ENCODE measurements at places on chromosomes 5 and 9.

DNA sequence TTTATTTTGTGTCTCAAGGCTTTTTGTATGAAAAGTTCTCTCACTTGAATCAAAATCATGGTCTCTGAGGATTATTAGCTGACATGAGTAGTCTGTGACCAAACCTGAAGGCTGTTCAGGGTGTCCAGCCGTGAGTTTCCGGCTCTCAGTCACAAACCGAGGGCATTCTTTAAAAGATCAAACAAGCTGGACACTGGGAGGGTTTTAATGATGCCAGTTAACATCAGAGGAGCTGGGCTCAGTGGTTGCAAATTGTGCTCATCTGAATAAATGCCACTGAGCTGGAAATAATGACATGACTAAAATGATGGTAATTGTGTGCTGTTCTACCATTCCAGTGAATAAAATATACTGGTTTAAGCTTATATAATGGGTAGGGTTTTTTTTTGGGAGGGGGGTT is 153.1 kb downstream of the FOCAD start:
- no peak for DNase-seq

DNA sequence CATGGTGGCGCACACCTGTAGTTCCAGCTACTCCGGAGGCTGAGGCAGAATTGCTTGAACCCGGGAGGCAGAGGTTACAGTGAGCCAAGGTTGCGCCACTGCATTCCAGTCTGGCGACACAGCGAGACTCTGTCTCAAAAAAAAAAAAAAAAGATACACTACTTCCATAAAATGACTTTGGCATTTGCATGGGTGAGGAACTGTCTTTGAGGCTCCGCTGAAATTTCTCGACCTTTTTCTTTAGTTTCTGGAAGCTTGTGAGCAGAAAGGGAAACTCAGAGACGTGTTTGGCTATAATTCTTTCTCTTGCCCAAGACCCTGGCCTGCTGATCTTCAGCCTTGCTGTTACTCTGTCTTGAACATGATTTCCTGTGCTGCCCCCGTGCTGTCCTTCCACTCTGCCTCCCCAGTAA is 37.3 kb downstream of the SPIN1 start:
- DNase-seq, result no peak

DNA sequence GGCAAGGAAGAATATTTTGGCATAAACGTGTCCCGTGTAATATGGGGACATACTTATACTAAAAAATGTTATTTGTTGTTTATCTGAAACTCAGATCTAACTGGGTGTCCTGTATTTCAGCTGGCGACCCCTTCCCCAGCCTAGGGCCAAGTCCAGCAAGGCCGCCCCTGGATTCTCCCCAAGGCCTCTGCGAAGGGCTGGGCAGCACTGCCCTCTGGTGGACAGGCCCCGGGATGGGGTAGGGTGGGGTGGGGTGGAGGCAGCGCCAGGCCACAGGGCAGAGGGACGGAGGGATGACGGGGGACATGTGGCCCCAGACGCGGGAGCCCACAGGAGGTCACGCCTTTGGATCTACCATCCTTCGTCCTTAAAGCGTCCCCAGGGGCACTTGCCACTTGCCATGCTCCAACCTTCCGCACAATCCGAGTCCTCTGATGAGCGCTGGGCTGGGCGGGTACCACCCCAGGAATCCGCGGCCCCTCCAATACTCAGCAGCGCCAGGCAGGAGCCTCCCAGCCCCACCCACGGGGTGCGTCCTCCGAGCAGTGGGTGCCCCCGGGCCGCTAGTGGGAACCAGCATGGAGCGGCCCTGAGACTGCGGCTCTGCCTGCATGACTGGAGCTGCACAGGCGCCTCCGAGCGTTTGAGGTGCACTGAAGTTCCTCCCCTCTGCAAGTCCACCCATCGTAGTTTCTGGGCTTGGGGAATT is 7.1 kb upstream of the AGPAT2 start:
- no peak for DNase-seq

DNA sequence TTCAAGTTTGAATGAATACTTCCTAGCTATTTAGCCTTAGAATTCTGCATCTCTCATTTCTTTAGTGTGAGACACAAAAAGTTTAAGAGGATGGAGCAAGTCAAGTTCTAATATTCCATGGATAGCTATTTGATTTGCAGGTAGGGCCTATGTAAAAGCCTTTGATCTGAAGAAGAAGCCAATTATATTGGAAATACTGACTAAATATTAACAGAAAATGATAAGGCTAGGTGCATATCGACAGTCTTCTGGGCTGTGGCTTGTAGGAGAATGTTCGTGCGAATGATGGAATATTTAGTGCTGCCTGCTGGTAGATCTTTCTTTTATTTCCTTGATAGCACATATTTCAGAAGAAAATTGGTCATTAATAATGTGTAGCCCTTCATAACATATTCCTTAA is at the start of gene LECT2:
LECT2 (minus strand) TSS at position 85 of the 400 bp plus-strand sequence. CDS start 150 bp downstream, outside the sequence.
- no peak for DNase-seq

DNA sequence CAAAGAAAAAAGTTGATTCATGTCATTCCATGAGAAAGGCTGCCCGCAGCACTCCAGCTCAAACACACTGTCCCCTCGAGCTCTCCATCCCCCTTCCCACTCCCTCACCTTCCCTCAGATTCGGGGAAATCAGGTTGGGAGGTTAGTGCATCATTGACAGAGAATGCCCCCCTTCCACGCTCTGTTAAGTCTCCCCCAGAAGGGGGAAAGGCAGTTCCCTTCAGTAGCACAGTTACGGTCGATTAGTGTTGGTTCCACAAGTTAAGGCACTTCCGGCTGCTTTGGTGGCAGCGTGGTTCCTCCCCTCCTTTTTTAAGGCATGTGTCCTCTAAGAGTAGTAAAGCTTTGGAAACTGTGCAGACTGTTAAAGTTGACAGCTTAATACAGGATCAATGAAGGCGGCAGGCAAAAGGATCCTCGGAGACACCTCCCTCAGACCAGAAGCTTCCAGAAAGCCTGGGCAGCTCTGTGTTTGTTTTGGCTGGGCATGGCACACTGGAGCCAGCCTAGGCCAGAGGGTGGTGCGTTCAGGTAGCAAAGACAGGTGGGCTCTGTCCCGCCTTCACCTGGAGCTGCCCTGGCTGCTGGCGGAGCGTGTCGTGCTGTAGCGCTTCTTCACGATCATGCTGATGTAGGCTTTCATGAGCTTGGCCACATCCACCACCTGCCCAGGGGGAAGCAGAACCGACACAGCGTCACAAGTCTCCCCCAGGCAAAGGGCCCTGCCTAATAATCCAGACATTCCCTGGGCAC is 49.5 kb upstream of the RETREG1 start:
- no peak for DNase-seq

- DNase-seq, result no peak
Observed at GRCh38 chr9:36721846-36722588, 149.3 kb downstream of the MELK start.

- DNase-seq, result no peak
Observed at GRCh38 chr9:130387905-130388304, 56.9 kb upstream of the ASS1 start.

DNA sequence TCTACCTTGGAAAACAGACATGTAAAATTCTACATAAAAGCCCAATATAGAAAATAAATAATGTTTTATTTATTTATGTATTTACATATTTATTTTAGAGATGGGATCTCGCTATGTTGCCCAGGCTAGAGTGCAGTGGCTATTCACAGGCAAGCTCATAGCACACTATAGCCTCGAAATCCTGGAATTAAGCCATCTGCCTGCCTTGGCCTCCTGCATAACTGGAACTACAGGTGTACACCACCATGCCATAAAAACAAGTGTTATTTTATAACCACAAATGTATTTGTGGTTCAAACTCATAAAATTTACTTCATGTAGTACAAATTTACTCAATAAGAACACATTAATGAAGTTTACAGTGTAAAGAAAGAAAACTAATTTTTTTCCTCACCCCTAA is 7.0 kb upstream of the RFK start:
- no peak for DNase-seq

GRCh38 chr9:114006931-114007691 is 71.0 kb downstream of the AMBP start:
- no peak for DNase-seq

DNA sequence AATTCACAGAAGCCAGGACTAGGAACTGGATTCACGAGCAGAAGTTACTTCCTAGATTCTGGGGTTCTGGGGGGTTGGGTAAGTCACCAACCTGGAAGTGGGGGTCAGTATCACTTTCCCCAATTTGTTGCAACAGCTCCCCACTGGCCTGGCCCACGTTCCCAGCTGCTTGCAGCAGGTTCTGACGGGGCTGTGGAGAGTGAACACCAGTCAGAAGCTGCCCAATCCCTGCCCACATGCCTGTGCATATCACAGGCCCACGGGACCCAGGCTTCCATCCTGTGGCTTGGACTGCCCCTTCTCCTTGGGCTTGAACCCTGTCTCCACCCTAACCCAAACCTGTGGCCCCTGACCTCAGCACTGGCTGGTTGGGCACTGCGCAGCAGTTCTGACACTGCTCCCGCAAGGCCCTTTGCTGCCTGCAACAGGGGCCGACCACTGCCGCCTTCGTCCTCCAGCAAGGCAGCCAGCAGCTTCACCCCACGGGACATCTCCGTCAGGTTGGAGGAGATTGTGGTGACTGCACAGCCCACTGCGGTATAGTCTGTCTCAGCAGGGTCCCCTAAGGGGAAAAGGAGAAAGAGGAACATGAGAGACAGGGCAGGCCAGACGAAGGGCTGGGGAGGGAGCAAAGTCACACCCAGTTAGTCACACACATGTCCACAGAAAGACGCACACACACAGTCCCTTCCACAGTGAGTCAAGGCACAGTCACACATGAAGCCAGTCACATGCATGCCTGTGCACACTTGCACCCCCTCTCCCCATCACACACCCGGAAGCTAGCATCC is 13.1 kb downstream of the TLN1 start:
- DNase-seq, result no peak

DNA sequence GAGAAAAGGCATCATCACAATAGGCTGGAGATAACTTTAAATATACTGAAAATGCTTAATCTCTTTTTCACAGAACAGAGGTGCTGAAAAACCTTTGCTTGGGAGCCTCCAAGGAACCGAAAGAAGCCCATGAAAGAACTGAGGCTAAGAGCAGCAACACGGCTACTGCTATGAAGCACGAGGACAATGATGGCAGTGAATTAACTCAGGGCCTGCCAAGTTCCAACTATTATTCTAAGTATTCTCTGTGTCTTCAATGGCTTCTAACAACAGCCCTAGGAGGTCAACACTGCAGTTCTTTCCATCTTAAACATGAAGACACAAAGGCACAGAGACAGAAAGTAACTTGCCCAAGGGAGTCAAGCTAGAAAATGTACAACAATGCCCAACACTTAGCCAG is 293.0 kb upstream of the DAP start:
- DNase-seq, result no peak

DNA sequence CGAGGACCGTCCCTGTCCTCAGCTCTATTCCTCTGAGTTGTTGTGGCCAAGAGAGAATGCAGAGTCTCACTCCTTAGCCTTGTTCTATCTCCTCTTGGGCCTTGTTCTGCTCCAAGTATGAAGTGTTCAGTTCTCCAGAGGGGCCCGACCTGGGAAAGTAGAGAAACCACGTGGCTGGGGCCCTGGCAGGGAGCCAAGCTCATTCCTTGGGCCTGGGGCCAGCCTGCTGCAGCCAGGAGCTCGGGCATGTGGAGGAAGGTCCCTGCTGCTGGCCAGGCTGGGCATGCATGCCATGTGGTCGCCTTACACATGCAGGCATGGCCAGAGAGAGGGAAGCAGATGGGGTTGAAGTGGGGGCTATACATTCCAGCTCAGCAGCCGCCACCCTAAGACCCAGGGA is 60.7 kb downstream of the COL27A1 start:
- DNase-seq, result no peak

DNA sequence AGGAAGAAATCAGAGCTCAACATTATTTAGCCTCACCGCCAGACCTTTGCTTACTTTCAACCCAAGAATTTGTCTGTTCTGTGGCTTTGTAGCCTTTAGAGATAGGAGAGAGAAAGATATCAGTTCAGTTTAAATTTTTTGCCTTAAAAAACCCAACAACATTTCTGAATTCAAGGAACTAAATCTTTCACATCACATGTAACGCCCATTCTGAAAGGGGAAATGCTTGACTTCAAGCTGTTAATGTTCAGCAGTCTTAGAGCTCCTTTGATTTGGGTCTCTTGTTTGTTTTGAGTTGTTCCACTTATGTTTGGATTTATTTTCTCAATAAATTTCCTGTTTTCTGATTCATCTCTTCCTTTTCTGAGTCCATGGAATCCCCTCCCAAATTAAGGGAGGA is 294.5 kb downstream of the ARHGAP26 start:
- DNase-seq, result no peak

DNA sequence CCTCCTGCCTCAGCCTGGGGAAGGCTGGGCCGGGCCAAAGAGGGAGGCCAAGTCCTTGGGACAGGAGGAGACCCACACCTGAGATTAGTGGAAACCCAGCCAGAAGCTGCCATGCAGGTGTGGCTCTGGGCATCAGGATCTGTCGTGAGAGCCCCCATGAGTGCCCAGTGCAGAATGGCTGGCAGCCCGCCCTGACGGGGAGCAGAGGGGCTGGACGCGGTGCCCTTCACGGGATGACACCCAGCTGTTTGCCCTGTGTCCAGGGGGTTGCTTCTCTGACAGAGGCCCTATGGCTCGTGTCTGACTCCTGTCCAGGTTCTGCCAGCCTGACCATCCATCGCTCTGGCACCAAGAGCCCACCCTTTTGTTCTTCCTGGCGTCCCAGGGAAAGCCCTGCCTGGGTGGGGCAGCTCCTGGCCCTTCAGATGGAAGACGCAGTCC is 8.5 kb downstream of the DIPK1B start:
- DNase-seq, result no peak

DNA sequence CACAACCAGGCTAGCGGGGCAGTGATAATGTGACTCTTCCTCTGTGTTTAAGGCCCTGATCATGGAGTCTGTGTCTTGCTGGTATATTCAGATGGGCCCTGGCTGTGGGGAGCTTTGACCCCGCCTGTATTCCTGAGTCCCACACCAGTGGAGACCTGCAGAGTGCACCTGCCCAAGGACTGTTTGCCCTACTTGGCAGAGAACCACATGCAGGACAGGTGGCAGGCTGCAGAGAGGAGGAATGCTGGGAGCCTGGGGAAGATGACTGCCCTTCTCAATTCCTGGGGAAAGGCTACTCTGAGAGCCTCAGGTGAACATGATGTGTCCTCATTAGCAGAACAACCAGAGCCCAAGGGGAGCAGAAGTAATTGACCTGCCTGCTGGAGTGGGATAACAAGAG is 36.2 kb downstream of the IARS1 start:
- no peak for DNase-seq

DNA sequence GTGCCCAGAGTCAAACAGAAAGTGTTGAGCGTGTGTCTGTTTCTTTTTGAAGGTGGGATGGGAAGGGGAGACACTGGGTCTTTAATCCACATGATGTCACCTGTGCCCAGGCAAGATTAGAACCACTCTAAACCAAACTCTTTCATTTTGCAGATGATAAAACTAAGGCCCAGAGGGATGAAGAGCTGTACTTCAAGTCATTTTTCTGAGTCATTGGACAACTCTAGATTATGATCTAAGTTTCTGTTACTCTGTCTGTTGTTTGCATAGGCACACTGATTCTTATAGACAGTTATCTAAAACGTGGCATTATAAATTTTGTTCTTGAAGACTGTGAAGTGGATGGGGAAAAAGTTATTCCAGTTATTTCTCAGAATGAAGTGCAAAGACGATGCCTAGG is 48.8 kb downstream of the MAST4 start:
- no peak for DNase-seq
